ENCODE measurements at places on chromosomes 5 and 9.

- DNase-seq, result no peak
Observed at GRCh38 chr9:89863141-89863540, 258.3 kb downstream of the GADD45G start.

DNA sequence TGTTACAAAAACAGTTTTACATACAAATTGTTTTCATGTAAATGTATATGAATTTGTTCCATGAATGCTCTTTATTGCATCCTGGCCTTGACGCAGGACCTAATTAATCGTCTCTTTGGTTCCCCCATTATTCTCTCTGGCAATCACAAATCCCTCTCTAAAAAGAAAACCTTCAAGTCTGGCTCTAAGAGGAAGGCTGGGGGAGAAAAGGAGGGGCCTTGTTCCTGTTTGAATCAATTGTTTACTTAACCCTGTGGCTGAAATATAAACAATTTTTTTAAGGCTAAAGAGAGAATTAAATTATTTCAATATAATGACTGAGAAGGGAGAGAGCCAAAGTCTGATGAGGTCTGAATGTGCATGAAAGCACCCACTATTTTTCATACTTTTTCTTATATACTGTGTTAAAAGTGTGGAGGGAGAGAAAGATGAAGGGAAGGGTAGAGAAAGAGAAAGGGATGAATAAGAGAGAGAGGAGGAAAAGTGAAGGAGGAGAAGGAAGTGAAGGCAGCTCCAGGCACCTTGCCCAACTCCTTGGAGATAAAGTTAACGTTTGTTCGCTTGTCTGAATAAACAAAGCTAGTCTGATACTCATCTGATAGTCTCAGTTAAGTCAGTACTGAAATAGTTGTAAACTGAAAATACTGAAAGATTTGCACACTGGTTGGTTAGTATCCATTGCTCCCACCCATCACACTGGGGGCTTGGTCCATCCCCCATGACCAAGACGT lies 116.4 kb upstream of the SPDL1 start:
- DNase-seq, result no peak

DNA sequence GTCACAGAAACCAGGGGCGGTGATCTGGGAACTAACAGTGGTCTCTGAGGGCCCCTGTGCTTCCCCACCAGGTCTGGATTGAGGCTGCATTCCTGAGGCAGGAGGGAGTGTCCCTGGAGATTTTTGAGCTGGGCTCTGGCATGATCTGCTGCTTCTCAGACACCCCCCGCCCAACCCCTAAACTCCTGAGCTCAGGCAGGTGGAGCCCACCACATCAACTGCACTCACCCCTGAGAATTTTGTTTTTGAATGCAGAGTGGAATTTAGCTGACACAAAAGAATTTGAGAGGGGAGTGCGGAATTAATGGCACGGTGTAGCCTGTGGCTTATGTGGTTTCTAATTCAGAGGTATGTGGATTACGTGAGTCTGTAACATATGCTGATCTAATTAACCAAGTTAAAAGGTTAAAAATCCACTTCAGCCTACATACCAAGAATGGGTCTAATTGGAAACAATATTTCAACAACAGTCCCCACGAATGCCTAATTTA lies 23.9 kb upstream of the CTSL start:
- DNase-seq, result no peak

DNA sequence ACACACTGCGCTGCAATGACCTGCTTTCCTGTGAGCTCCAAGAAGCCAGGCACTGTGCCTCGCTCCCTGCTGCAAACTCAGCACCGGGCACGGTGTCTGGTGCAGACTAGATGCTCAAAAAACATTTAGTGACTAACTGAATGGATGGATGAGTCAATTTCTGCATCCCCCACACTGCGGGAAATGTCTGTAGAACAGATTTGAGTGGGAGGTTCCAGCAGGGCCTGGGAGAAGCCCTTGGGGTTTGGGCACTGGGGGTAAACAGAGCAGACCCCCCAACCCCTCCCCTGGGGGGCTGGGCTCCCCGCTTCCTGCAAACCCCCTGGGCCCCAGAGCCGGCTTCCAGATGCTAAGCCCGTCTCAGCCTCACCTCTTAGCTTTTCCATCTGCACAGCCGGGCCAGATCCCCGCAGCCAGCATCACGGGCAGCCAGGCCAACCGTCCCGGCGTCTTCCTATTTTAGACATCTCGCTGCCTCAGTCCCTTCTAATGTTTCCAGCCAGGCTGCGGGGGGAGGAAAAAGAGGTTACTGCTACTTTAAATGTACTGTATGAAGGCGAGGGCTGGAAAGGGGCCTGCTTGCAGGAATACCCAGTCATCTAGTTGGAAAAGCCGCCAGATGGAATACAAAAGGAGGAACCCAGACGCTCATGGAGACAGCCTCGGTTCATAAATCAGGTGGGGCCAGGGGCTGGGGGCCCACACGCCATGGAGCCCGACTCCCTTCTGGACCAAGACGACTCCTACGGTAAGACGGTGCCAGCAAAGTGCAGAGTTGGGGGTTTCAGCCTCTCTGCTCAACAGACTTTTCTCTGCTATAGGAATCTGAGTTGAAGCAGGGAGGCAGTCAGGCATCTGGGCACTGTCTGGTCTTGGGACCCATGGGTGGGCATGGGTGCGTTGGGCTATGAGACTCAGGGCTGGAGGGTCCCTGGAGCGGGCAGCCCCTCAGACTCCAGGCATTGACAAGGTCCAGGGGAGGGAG lies 67.1 kb upstream of the GGTA1 start:
- peak; percentile 50 for DNase-seq

DNA sequence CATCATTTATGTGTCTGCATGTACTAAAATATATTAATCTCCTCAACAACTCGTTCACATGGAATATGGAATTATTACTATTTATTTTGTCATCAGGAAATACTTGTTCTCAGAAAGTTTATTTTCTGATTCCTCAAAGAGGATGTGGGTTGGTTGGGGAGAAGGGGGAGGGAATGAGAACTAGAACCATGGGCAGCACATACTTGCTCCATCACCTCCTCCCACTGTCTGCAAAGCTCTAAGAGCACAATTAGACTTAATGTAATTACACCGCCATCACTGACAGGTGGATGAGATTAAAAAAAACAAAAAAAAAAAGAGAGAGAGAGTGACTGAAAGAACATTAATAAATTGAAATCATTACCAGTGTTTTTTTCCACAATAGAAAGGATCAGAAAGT lies 98.2 kb downstream of the OXCT1 start:
- DNase-seq, result no peak

GRCh38 chr9:72635197-72635596 lies 113.8 kb downstream of the TMC1 start:
- DNase-seq, result no peak

- no peak for DNase-seq
Observed at GRCh38 chr9:92745881-92746280, 18.8 kb downstream of the BICD2 start.
